ENCODE measurements at places on chromosomes 11 and 22.

- DNase-seq = no peak
Measured at GRCh38 chr11:60118338-60118737, 29.9 kb downstream of the MS4A2 start.

DNA sequence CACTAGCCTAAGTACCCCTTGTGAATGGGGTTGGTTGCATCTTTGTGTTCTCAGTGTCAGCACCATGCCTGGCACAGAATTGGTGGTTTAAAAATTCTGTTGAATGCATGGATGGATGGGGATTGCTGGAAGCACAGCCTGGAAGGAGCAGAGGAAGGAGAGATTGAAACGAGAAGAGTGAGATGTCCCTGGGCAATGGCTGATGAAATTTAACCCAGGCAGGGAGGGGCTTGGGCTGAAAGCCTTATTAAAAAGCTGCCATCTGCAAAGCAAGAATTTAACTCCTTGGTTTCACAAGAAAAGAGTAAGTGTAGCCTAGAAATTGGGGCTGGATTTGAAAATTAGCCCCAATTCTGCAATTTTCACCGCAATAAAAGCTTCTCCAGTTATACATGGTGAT, 126.7 kb downstream of the TEAD1 start:
- no peak for DNase-seq

DNA sequence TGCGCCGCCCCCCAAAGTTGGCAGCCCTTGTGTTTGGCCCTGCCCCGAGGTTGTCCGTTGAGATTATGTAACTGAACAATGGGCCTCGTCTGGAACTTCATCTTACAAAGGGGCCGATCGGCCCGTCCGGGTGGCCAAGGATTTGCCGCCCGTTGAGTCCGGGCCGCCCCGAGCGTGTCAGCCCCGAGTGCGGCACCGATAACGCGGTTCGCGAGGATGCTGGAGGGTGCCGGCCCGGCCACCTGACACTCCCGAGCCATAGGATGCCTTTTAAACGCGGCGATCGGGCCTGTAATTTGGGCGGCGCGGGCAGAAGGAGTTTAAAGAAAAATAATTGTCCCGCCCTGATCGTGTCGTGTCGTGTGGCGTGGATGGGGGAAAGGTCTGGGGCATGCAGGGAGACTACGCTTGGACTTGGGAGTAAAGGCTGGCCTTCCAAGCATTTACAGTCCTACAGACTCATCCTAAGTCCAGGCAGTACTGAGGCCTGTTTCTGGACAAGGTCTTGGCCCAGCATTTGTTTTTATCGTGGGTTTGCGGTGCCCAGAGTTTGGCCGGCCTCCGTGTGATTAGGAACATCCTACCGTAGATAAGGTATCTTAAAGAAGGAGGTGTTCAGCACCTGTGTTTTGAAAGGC, 1.3 kb downstream of the WEE1 start:
- peak; percentile 45 for DNase-seq

GRCh38 chr11:13874597-13874996, 87.9 kb upstream of the SPON1 start:
- DNase-seq = no peak

GRCh38 chr22:32620992-32621391, 146.4 kb downstream of the FBXO7 start:
- DNase-seq = no peak

DNA sequence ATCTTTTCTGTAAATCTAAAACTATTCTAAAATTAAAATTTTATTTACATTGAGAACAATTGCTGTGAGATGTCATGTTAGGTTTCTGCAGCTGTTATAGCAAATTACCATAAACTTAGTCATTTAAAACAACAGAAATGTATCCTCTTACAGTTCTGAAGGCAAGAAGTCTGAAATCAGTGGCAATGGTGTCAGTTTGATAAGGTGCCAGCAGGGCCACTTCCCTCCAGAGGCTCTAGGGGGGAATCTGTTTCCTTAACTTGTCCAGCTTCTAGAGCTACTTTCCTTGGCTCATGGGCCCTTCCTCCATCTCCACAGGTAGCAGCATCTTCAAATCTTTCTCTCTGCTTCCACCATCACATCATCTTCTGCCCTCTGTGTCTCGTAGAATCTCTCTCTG, 23.0 kb downstream of the MOGAT2 start:
- DNase-seq = no peak

- no peak for DNase-seq
Measured at GRCh38 chr11:26204101-26204500, 127.8 kb upstream of the ANO3 start.
